ENCODE measurements at places on chromosomes 4 and X.

DNA sequence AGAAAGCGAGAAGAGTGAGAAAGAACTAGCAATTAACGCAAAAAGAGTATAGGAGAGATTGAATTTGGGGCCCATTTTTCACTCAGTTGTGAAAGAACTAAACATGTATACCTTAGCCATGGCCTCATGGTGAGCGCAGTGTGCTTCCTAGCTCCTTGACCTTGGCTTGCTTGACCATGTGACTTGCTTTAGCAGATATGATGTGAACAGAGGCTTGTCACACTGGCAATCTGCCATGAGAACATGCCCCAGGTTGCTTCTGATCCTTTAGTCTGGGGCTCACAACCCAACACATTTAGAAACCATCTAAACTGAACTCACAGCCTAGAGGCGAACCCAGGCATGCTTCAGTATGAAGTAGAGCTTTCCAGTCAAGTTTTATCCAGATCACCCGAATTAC is 260.1 kb upstream of the FTHL17 start:
- no peak for DNase-seq

- DNase-seq: no peak
These were observed 746 bp upstream of the AADAT start for GRCh38 chr4:170090352-170091052.

GRCh38 chr4:69859140-69859685 is 732 bp downstream of the SULT1E1 start:
- no peak for DNase-seq

GRCh38 chr4:118927974-118928373 is 39.3 kb downstream of the SYNPO2 start:
- DNase-seq: no peak

DNA sequence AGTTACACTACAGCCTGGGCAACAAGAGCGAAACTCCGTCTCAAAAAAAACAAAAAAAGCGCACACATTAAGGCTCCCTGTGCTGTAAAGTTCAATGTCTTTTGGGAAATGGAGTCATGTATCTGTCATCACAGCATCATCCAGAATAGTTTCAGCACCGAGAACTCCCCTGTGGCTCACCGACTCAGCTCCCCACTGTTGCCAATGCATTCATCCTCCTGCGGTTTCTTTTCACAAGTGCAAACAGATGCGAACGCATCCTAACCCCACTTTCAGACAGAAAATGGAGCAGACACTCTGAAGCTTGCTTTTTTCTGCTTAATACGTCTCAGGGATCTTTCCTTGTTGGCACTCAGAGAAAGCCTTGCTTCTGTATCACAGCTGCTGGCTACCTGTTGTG is 13.8 kb upstream of the SH3TC1 start:
- no peak for DNase-seq

DNA sequence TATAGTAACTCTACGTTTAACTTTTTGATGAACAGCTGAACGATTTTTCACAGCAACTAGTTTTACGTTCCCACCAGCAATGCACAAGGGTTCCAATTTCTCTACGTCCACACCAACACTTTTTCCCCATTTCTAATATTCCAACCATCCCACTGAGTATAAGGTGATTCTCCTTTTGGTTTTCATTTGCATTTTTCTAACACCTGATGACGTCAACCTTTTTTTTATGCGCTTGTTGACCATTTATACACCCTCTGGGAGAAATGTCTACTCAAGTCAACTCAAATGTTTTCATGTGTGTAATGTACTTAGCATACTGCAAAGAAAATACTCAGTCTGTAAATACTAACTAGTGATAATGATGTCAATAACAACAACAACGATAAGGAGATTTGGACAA is 177.2 kb upstream of the TENM3 start:
- DNase-seq: no peak

GRCh38 chr4:31701256-31701655 is 981.1 kb downstream of the PCDH7 start:
- no peak for DNase-seq

DNA sequence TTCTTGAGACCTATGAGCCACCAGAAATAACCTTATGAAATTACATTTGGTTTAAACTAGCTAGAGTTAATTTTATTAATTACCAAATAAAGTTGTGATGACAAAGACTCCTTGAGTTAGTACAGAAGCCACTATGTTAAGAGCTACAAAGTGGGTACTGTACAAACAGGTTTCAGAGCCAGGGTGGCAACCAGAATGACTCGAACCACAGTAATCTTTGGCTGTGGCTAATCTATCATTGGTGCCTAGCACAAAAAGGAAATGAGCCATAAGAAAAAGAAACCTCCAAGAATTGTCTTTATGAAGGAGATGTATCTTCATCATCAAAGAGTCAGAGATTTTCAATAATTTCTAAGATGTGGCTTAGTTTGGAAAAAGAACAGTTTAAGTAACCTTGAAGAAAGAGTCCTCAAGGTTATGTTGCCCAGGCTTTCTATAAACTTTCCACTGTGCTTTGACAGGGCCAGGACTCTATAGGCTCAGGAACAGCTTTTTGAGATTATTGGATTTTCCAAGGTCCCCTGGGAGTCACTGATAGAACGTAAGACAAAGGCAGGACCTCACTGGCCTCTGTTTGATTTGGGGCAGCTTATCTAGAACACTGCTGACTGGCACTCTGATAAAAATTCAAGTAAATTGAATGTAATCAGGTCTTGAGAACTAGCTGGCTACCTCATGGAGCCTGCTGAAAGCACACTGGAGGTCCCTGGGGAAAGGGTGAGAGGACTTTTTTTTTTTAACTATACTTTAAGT is 777.7 kb downstream of the STIM2 start:
- DNase-seq: no peak

DNA sequence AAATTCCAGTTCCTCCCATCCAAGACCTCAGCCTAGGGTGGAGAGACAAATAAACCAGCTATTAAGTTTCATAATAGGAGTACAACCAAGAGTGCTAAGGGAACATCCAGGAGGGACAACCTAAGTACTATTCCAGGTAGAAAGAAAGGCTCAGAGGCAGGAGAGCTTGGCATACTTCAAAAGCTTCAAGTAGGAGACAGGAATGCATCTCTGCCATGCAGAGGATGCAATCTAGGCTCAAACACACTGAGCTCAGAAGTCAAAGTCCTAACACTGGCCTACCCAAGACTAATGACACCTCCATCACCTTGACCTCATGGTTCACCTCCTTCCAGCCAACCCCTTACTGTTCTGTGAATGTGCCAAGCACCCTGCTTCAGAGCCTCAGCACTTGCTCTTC is 8.1 kb downstream of the WDFY3 start:
- no peak for DNase-seq

DNA sequence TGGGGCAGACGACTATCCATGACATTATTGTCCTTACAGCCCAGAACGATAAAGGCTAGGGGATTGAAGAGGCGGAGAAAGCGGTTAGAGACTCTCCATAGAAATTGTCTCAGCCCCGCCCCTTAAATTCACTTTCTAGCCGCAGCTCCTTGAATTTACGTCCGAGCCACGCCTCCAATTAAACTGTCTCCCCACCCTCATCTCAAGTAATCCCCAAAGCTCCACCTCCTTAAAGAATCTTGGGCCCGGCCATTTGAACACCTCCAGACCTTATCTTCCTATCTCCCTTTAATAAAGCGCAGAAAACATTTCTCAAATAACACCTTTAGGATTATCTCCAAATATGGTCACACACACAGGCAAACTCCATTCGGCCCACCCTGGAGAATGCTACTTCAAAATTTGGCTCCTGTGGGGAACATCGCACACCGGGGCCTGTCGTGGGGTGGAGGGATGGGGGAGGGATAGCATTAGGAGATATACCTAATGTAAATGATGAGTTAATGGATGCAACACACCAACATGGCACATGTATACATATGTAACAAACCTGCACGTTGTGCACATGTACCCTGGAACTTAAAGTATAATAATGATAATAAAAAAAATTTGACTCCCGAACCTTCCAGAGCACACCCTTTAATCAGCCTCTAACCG is 7.2 kb upstream of the MAGIX start:
- DNase-seq: peak; percentile 78

DNA sequence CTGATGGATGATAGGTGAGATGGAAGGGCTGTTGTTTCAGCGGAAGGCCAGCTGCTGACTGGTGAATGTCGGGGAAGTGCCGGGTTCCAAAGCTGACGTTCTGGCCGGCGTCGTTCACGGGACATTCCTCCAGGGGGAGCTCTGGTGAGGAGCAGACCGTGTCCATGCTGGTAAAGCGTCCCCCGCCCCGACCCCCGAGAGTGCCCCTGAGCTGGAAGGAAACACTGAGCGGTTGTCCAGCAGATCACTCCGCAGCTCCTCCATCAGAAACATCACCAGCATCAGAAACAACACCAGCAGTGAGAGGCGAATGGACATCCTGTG is 18.6 kb upstream of the ADRA2C start:
- DNase-seq: peak; percentile 43

DNA sequence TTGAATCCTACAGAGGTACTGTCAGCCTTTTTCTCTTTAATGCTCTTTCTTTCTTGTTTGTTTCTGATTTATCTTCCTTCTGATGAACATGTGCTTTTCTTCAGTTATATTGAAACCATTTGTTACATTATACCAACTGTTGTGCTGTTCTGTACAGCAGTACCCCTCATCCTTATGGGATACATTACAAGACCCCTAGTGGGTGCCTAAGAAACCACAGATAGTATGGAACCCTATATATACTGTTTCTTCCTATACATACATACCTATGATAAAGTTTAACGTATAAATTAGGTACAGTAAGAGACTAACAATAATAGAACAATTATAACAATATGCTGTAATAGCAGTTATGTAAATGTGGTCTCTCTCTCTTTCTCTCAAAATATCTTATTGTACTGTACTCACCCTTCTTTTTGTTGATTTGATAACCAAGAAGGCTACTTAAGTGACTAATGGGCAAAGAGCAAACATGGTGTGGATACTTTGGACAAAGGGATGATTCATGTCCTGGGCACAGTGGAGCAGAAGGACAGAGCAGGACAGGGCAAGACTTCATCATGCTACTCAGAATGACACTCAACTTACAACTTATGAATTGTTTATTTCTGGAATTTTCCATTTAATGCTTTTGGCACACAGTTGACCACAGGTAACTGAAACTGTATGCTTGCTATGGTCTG is 10.7 kb upstream of the YIPF7 start:
- DNase-seq: no peak
